ENCODE measurements at places on chromosomes 2 and 18.

DNA sequence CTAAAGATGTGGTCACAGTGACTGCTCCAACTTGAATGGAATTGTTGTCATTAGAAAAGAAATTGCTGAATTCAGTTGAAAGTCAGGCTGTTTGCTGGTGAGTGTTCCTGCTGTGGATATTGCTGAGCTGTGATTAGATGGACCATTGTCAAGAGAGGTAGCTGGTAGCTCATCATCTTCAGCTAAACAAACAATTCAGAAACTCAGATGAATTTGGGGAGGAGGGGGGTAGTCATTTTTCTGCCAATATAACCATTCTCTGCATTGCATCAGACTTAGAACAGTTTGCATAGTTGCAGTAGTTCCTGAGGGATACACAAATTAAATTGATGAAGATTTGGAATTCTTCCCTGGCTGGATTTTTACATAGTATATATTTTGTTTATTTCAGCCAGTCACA, 108.3 kb downstream of the MTCL1 start:
- no peak for DNase-seq

DNA sequence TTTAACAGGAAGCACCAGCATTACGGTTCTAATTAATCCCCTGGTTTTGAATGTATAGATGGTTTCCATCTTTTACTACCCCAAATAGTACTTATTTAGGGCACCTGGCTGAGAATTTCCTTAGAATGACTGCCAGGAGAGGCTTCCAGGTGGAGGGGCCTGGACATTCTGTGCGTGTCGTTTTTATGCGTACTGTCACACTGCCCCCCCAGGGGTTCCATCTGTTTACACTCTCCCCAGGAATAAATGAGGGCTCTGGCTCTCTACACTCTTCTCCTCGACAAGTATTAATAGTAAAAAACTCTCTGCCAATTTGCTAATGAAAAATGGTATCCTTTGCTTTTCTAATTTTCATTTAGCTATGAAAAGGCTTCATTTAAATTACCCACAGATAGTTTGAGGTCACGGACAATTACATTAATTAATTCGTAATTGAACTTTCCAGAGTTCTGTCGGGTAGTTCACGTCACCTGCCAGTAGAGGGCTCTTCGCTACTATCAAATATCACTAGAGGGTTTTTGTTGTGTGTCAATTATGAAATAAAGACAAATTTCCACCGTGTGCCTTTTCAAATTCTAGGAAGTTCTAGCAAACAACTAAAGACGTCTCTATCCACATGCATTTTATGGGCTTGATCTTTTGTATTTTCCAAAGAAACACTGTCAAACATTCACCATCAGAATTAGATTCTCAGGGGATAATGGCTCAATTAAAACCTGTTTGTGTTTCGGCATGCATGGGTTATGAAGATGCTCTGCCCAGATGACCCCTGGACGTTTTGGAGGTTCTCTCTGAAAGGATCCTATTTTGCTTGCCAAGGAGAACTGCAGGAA, 88.8 kb upstream of the ASB18 start:
- DNase-seq = no peak

DNA sequence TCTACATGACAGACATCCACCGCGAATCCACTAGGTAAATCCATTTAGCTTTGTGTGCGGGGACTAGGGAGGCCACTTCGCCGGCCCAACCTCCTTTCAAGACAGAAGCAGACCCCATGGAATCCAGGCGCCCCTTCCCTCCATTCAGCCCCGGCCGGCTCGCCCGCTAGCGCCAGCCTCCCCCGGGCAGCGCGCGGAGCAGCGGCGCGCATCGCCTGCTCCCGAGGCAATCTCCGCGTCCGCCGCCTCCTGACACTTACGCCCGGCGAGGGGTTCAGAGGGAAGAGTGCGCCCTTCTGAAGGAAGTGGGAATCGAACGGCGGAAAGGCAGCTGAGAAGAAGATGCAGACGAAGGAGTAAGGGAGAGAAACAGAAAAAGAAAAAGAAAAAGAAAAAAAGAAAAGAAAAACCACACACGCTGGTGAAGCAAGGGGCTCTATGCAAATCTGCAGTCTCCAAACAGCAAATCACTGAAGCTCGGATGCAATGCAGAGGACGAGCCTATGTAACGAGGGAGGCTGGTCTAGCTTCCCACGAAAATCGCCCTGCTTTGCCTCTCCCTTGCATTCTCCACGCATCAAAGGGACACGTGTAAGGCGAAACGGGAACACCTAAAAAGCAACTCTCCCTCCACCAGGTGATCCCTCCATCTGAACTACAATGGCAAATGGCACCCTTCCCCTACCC, 684.4 kb downstream of the NRXN1 start:
- no peak for DNase-seq

DNA sequence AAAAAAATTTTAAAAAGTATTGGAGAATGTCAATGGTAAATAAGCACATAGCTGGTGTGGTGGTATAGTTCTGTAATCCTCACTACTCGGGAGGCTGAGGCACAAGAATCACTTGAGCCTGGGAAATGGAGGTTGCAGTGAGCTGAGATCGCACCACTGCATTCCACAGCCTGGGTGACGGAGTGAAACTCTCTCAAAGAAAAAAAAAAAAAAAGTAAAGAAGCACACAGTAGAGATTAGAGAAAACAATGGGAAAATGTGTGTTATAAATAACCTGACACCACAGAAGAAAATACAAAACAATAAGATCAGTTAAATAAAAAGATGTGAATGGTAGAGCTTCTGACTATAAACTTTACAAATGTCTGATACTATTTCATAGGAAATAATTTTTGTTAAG, 163.7 kb upstream of the WDSUB1 start:
- no peak for DNase-seq

- no peak for DNase-seq
These were observed 219.2 kb downstream of the IRS1 start for GRCh38 chr2:226580403-226580802.

GRCh38 chr2:13018490-13018889, 301.8 kb downstream of the TRIB2 start:
- no peak for DNase-seq

DNA sequence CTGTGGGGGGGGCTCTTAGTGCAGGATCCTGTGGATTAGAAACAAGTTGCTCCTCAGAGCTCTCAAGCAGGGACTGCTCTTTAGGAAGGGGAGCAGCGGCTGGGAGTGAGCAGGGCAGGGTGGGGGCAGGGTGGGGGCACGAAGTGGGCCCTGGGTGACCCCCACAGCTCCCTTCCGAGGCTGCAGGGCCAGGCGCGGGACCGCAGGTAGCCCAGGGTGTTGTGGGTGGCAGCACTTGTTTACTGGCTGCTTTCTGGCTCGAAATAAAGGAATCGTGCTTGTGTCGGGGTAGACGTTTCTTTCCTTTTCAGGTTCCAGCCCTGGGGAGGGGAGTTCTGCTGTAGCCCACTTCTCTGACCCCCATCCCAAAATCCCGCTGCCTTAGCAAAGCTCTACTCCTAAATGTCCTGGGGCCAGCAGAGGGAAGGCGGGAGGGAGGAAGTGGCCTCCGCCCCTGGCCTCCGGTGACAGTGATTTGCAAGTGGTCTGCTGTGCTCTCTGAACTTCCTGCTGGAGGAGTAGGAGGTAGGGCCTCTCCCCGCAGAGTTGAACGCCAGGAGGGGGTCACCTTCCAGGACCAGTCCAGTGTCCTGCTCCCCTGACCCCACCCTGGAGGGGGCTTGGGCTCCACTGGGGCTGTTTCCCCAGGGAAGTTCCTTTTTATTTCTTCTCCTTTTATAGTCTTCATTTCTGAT, 8.3 kb downstream of the NEU4 start:
- no peak for DNase-seq

GRCh38 chr2:112776113-112776512, 8.2 kb downstream of the IL1A start:
- DNase-seq = no peak

DNA sequence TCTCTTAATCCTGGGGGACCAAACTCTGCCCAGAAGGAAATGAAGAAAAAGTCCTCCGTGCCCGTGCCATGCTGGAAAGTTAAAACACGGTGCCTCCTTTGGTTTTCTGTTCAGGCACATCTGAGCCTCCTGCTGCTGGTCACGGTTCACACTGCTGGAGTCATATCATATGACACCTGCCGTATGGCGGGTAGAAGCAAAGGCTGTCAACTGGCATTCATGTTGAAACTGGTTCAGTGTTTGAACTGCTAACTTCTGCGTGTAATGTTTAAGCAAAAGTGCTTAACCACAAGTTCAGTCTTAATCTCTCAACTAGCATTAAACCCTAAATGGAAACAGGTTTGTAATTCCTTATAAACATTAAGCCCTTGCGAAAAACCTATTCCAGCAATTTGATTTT, 3.1 kb downstream of the STK39 start:
- DNase-seq = no peak

- DNase-seq = peak; percentile 59
These were observed 3.4 kb upstream of the NARS1 start for GRCh38 chr18:57624988-57625387.

GRCh38 chr2:32136097-32136496, 29.6 kb upstream of the SLC30A6 start:
- peak; percentile 4 for DNase-seq

DNA sequence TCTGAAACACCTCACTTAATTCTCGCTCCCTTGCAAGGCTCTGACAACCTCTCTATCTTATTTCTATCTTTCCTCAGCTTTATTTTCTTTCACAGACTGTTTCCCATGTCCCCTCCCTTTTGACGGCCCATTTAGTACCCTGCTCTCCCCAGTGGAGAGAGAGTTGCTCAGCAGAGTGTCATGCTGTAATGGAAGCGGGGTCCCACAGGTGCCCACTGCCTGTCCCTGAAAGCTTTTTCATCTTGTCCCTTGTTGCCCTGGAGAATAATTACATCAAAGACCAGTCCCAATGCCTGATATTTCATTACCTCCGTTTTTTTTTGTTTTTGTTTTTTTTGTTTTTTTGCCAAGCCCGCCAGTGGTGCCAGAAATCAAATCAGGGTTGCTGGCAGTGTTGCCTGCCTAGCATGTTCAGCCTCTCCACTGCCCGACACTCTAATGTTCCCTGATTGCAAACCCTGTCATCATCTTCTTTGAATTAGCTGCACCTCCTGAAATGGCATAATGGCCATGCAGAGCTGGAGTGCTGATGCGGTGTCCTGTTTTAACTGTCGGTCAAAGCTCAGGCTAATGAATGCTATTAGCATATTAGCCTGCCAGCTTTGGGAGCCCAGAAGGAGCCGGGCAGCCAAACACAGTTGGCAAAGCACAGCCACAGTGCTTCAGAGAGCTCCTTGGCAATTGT, 71.2 kb upstream of the CAVIN2 start:
- no peak for DNase-seq

DNA sequence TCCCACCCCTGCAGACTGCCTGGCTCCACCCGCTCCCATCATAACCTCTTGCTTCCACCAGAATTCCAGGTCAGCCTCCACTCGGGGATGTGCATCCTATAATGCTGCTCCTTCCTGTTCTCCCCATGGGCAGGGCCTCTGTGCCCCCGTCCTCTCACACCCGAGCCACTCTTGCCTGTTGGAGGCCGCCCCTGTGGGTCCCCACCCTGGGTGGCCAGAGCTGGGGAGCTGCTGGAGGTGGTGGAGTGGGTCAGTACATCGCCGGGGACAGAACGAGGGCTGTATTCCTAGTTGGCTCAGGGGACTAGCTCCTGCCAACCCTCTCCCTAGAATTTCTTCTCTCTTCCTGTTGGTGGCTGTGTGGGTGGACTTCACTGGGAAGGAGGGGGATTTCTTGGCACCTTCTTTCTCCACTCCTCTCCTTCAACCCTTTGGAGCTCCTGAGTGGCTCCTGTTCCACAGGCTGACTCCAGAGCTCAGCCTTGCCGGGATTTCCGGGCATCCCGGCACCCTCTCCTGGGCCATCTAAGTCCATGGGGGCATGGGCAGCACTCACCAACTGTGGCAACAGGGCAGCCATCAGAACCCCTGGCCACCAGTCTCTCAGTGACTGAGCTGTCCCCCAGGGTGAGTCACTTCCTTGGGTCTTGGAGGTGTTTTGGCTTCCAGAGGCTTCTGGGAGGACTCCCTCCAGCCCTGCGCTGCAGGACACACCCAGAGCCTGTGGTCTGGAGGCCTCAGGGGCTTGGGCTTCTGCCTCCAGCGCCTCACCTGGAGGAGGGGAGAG, 88.2 kb upstream of the MCFD2 start:
- DNase-seq = no peak

DNA sequence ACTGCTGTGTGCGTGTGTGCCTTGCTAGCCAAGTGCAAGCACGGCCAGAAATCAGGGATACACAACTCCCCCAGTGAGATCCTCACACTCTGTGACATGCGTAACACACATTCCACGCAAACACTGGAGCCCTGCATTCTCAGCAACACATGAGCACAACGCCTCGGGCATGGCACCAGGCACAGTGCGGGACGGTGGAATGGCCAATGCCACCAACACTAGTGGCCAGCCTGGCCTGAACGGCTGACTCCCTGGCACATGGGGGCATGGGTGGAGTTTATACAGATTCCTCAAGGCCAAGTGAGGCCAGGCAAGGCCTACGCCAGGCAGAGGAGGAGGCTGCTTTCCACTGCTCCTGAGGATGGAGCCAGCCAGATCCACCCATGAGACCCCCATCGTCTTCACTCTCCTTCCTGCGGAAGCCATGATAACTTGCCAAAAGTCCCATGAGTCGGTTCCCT, 56.2 kb downstream of the ANKMY1 start:
- no peak for DNase-seq

GRCh38 chr2:226644399-226644865, 155.2 kb downstream of the IRS1 start:
- peak; percentile 74 for DNase-seq

- DNase-seq = peak; percentile 21
These were observed 124.9 kb downstream of the RDH14 start for GRCh38 chr2:18435426-18436037.

DNA sequence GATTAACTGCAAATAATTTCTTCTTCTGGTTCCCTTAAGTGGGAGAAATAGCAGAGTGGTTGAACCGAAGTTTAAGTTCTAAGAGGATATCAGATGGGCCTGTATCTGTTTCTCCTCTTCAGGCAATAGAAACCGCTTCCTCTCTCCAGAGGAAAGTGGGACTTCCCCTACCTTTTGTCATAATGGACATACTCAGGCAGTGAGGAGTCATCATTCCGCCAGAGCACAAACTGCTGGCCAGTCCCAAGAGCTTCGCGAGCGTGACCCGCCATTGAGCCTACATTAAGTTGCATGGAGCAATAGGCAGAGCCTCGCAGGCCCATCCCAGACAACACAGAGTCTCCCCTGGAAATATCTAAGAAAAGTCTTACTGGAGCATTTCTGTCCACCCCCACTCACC, 158.9 kb downstream of the LDLRAD4 start:
- DNase-seq = no peak

GRCh38 chr2:42025151-42025582, 22.7 kb upstream of the PKDCC start:
- peak; percentile 41 for DNase-seq

- DNase-seq = peak; percentile 46
These were observed 255.3 kb downstream of the NR4A2 start for GRCh38 chr2:156077041-156077742.

DNA sequence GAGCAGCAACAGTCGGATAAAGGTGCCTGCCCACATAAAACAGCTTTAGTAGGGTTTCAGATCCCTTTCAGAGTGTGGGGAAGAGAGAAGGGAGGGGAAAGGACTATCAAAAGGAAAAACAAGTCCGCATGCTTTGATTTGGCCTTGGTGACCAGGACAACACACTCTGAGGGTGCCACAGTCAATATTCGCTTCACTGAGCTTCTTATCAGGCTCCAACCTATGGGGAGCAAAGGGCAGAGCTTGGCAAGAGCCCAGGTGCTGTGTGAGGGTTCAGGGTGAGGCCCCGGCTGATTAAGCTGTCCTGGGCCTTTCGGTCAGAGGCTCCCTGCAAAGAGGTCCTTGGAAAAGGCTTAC, 237.4 kb upstream of the SMAD2 start:
- no peak for DNase-seq

GRCh38 chr2:176240301-176240700, 28.9 kb upstream of the MTX2 start:
- DNase-seq = no peak

- no peak for DNase-seq
These were observed 40.0 kb downstream of the CCDC102B start for GRCh38 chr18:68837665-68838451.

- DNase-seq = no peak
These were observed 390.8 kb downstream of the TGIF1 start for GRCh38 chr18:3840766-3841165.
